NCI-H2081 (cell line): ENCODE measurements at places on chromosomes 2 and 18.

GRCh38 chr2:188940171-188940570, 34.0 kb upstream of the COL3A1 start:
- DNase-seq: no peak

- DNase-seq: no peak
Observed at GRCh38 chr18:63477200-63477599, 442 bp downstream of the SERPINB5 start.

DNA sequence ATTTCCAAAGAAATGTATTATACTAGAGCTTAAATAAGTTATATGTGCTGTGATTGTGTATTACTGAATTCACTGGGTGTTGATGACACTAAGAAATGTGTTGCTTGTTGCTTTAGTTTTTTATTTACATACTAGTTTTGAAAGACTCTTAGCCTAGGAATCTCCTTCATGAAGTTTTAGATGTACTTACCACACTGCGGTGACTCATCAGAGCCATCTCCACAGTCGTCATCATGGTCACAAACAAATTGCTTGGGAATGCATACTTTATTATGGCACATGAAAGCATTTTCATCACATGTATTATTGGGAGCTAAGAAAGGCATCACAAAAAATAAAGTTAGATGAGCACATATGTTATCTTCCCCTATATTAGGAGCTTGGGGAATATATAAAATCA, 1624.2 kb downstream of the LRP1B start:
- no peak for DNase-seq

DNA sequence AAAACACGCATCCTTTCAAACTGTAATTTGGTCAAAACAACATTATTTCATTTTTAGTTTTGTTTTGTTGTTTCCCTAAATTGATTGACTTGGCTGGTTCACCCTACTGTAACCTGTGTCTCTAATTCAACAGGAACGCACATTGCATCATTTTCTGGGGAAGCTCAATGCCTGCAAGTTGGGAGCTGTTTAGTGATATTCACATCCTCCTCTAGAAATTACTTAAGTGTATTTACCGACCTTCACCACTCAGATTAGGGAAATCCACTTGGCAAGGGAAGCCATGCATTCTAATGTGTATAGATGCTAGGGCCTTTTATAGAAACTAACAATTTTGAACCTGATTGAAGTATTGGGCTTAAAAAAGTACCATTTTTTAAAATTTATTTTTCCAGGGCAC, 7.3 kb upstream of the TPO start:
- no peak for DNase-seq

- no peak for DNase-seq
Observed at GRCh38 chr2:191692502-191693115, 14.7 kb downstream of the NABP1 start.

DNA sequence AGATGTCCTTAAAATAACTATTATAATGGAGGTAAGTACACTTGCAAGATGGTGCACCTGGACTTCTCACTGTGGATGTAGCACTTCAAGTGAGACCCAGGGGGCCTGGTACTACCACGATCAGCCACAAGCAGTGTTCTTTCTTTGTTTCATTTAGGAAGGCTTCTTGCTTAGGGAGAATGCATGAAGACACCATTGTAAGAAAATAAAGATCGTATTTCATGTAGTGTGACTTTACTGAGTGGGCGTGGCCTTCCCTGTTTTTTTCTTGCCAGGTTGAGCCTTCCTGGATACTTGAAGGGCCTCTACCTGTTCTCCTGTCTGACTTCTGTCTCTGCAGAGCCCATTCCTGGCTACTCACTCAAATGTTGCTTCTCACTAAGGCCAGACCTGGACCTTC, 615.6 kb upstream of the SOX11 start:
- DNase-seq: no peak

GRCh38 chr18:76707534-76707933, 114.8 kb upstream of the ZNF236 start:
- no peak for DNase-seq

GRCh38 chr2:150640039-150640438, 152.6 kb upstream of the RND3 start:
- DNase-seq: no peak

DNA sequence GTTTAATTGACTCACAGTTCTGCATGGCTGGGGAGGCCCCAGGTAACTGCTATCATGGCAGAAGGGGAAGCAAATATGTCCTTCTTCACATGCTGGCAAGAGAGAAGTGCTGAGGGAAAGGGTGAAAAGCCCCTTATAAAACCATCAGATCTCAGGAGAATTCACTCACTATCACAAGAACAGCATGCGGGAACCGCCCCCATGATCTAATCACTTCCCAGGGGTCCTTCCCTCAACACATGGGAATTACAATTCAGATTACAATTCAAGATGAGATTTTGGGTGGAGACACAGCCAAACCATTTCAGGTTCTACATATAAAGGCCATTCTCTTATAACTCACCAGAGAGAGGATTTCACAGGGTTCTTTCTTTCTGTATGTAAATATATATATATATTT, 62.9 kb downstream of the VRK2 start:
- no peak for DNase-seq

GRCh38 chr2:68167186-68167585, 9.5 kb downstream of the PNO1 start:
- no peak for DNase-seq

DNA sequence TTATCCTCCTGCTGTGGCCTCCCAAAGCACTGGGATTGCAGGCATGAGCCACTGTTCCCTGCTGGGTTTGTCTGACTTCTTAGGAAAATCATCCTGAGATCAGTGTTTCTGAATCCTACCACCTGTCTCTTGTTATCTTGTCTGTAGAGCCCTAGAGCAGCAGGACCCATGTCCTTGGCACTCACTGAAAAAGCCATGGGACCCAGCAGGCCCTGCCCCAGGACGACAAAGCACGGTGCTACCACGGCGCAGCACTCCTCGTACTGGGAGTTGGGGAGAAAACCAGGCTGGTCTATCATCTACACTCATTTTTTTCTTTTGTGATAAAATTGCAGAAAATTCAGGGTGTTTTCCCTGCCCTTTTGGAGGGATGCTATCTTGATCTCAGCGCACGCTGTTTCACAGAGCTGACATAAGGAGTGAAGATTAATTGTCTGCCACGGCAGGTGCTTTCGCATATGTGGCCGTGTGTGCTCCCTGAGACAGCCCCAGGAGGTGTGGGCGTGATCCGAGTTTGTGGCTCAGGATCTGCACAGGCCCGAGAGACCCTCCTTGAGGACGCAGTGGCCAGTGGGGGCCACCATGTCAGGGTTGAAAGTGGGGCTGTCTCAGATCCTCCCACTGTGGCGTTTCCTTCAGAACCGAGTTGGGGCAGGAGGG, 179.1 kb downstream of the LDLRAD4 start:
- DNase-seq: no peak

DNA sequence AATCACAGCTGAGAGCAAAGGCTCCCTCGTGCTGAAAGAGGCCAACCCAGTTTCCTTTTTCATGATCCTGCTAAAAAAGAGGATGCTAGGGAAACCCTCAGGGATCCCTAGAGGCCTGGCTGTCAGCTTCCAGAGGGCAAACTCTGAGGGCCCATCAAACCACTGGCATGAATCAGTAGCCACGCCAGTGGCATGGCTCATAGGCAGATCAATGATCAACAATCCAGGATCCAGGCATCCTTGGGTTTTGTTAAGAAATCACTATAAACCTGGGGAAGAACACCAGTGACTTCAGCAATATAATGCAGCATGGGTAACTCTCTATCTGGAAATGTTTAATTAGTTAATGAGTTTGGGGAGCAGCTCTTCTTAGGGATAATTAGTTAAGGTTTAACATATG, 286.5 kb downstream of the C1D start:
- DNase-seq: no peak

GRCh38 chr2:72090781-72091482, 56.7 kb downstream of the CYP26B1 start:
- DNase-seq: no peak

DNA sequence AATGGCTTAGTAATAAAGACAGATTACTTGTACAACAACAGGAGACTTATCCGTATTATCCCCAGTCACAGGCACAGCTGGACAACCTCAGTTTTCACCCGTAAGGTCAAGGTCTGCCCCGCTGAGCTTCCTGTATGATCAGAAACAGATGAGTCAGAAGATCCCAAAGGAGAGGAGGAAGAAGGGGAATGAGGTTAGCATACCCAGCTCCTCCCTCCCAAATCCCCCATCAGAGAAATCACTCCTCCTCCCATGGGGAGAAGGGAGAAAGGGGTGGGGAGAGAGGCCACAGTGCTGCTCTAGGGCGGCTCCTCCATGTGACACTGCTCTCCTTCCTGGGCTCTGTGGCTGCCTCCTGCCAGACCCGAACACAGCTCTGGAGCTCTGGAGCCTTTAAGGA, 53.8 kb upstream of the SPTBN1 start:
- no peak for DNase-seq

DNA sequence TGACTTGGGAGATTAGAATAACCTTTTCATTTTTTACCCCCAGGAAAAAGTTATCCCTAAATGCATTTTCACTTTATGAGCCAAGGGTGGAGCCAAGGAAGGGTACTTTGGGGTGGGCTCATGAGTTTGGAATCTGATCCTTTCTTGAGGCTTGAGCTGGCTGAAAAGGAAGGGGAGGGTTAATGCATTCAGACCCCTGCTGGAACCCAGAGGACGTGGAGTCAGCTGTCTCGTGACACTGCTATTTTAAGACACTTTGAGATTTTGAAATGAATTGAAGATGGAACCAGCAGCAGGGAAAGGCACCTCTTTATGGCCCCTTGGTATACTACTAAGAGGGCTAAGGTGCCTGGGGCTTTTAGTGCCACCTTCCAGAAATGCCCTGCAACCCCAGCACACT, 90.4 kb downstream of the MARCHF4 start:
- DNase-seq: no peak

DNA sequence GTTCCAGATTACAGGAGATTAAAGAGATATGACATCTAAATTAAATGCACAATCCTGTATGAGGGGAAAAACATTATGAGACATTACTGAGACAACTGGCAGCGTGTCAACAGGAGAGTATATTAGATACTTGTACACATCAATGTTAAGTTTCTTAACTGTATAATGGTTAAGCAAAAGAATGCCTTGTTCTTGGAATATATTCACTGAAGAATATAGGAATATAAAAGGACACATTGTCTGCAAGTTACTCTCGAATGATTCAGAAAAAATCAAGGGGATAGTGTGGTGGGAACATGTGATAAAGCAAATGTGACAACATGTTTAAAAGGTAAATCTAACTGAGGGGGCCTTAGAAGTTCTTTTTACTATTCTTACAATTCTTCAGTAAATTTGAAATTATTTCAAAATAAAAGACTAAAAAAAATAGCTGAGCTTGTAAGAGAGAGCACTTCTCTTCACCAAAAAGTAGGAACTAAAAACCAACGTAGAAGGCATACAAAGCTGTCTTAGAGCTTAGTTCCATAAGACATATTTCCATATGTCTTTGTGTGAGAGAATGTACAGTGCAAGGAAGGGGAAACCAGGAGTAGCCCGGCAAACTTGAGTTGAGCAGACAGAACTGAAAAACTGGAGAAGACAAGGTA, 7.5 kb downstream of the WDPCP start:
- no peak for DNase-seq

GRCh38 chr2:71348302-71348701, 16.7 kb downstream of the ZNF638 start:
- no peak for DNase-seq

DNA sequence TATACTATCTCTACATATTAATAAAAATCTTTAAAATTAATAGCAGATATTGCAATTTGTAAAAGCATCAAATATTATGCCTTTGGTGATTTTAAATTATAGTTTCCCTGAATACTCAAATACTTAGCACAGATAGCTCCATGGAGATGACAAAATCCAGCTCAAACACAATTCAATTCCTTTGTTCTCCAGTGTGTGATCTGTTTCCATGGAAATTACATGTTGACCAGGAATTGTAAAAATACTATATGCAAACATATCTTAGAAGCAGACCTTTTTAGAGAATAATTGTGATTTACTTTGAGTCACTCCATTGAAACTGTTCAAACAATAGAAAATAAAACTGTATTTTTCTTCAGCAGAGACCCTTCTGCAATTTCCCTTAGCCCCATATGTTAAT, 68.3 kb downstream of the FAM161A start:
- peak; percentile 86 for DNase-seq

- no peak for DNase-seq
Observed at GRCh38 chr2:108348816-108349570, 28.8 kb upstream of the SULT1C4 start.
